ENCODE measurements at places on chromosomes 5 and 9. TPM values are rescaled to one million over a fixed set of nuclear protein-coding genes. Genes with fewer than 3 reads are reported as not detected.

CDH12 gene
- total RNA-seq: not detected

REEP5 gene
- total RNA-seq: 125 TPM

SMIM15 gene
- 24.1 TPM for total RNA-seq

HAVCR1 gene
- not detected for total RNA-seq

BHMT2 gene
- 8.9 TPM for total RNA-seq

CDKN2B-AS1 gene
- not detected for total RNA-seq

COL27A1 gene
- total RNA-seq: 9.8 TPM

RAB14 gene
- total RNA-seq: 52.6 TPM

GHR gene
- 14.7 TPM for total RNA-seq

PAX5 gene
- not detected for total RNA-seq

AK1 gene
- 880 TPM for total RNA-seq

GDA gene
- 3.1 TPM for total RNA-seq

ACSL6 gene
- 3.4 TPM for total RNA-seq

PLAC8L1 gene
- not detected for total RNA-seq

NADK2 gene
- total RNA-seq: 39.4 TPM

KCTD16 gene
- total RNA-seq: 0.03 TPM

SNX24 gene
- total RNA-seq: 14.0 TPM

SPACA9 gene
- total RNA-seq: 4.0 TPM

PCDHA12 gene
- not detected for total RNA-seq

ZFP37 gene
- 1.1 TPM for total RNA-seq

DDX41 gene
- 30.1 TPM for total RNA-seq

GFI1B gene
- 0.43 TPM for total RNA-seq

CCL27 gene
- not detected for total RNA-seq

GABRA6 gene
- total RNA-seq: not detected

NR4A3 gene
- 3.9 TPM for total RNA-seq

FBN2 gene
- 23.8 TPM for total RNA-seq

CCL21 gene
- 12.4 TPM for total RNA-seq

IL3 gene
- total RNA-seq: not detected

FBP1 gene
- total RNA-seq: 1.0 TPM
